ENCODE measurements at places on chromosomes 12 and 14.
A peak's percentile ranks its signal among the peaks of the same experiment; 100 is the strongest.

DNA sequence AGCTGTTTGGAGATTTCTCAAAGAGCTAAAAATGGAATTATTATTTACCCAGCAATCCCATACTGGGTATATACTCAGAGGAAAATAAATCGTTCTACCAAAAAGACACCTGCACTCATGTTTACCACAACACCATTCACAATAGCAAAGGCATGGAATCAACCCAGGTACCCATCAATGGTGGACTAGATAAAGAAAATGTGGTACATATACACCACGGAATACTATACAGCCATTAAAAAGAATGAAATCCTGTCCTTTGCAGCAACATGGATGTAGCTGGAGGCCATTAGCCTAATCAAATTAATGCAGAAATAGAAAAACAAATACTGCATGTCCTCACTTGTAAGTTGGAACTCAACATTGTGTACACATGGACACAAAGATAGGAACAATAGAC lies 37.9 kb downstream of the WBP11 start:
- DNase-seq: no peak

DNA sequence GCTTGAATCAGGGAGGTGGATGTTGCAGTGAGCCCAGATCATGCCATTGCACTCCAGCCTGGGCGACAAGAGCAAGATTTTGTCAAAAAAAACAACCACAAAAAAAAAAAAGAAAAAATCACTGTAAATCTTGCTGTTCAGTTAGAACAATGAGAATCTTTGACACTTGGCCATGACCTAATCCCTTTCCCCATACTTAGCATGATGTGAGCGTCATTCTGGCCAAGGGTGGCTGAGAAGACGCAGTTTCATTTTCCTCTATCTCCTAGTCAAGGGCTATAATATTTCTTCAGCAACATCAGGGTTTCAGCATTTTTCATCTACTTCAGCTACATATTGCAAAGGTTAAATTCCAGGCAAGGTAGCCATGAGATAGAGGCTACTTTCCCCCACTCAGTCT lies 599.4 kb upstream of the MDGA2 start:
- no peak for DNase-seq

DNA sequence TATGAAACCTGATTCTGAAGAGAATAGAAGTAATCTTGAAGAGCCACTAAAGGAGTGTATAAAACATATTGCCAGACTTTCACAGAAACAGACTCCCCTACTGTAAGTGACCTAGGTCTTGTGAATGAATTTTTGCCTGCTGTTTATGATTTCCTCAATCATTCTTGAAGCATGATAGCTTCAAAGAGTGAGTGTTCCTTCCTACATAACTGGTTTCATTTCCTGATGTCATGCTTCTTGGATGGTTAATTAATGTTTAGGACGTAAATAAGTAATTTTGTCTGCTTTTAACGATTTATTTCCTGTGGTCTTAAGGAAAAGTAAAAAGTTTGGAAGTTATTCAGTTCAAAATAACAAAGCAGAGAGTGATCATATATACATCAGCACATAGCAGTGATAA lies 129.8 kb downstream of the PIK3C2G start:
- DNase-seq: no peak

DNA sequence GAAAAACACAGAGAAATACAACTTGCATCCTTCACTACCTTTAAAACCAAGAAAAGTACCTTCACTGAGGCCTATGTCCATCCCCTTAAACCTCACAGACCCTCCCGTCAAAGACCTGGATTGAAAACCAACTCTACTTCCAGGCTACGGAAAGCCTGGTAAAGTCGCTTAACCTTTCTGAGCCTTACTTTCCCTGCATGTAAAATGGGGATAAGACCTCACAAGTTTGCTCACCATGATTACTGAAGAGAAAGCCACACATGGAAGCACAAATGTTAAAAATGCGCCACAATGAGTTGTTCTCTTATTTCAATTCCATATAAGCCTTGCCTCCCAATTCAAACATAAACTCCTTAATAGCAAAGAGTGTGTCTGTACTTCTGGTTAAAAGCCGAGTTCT lies 8.4 kb downstream of the ACTN1 start:
- no peak for DNase-seq

DNA sequence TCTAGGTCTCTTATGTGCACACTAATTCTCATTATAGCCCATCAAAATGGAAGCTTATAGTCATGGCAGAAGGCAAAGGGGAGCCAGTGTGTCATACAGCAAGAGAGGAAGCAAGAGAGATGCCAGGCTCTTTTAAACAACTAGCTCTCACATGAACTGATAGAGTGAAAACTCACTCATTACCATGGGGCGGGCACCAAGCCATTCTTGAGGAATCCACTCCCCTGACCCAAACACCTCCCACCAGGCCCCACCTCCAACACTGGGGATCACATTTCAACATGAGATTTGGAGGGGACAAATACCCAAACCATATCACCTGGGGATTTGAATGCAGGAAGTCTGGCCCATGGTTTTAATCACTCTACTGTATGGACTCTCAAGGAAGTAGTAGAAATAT lies 36.9 kb upstream of the CRACR2A start:
- no peak for DNase-seq

- DNase-seq: no peak
Observed at GRCh38 chr12:126706300-126706699, 1560.7 kb upstream of the TMEM132C start.

DNA sequence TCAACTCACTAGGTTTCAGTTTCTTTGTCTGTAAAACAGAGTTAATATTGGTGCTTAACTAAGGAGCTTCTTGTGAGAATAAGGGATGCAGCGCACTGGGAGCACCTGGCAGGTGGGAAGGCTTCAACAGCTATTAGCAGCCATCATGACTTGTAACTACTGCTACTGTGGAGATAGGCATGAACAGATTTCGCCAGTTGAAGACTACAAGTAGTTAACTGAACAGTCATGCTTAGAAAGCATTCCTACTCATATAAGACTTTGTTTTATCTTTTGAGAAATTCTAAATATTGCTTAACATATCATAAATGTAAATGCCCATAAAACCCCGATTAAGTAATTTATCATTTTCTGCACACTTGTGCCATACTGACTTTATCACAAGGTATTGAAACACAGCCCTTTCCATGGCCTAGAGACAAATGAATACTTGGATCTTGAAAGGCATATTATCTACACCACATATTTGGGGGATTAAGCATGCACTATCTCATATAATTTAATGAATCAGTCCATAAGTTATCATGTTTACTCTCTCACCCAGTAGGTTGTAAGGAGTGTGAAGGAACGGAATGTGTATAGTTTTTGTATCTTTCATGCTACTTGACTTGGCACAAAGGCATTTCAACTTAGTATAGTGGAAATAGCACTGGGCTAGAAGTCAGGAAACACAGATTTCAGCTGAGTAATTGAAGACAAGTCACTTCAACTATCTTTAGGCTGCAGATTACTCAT lies 16.1 kb downstream of the NTN4 start:
- DNase-seq: no peak

GRCh38 chr12:131407221-131408035 lies 303.5 kb upstream of the SFSWAP start:
- no peak for DNase-seq

DNA sequence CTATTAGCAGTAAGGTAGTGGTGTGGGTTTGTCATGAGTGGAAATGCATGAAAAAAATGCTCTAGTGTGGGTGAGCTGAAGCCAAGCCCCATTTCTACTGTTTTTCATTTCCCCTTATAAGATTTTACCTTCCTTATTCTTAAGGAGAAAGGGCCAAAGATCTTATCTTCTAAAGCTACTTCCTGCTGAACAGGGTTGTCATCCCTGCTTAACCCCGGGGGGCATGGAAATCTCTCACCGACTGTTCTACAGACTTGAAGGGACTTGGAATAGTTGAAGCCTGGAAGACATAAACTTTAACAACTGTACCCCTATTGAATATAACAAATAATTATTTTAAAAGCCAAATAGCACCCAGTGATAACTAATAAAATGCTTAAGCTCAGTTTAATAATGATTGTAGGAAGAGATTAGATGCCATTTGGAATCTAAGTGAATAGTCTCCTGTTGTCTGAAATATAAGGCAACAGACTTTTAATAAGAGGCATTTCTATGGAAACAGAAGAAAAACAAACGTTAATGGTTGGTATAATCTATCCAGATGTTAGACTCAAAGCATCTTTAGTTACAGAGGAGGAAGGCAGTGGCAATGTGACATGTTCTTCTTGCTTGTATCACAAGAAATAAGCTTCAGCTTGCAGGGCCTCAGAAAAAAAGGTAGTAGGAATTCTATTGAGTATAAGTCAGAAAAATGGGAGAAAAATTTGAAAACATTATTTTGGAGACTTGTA lies 1.8 kb upstream of the GMFB start:
- no peak for DNase-seq

- peak; percentile 89 for DNase-seq
Observed at GRCh38 chr14:23327947-23328744, 6.9 kb downstream of the PABPN1 start.

- DNase-seq: no peak
Observed at GRCh38 chr14:98194821-98195220, 1077.2 kb downstream of the BCL11B start.

GRCh38 chr12:6791931-6792520 lies 2.7 kb downstream of the CD4 start:
- DNase-seq: no peak

GRCh38 chr14:63178912-63179311 lies 25.3 kb upstream of the RHOJ start:
- DNase-seq: no peak

DNA sequence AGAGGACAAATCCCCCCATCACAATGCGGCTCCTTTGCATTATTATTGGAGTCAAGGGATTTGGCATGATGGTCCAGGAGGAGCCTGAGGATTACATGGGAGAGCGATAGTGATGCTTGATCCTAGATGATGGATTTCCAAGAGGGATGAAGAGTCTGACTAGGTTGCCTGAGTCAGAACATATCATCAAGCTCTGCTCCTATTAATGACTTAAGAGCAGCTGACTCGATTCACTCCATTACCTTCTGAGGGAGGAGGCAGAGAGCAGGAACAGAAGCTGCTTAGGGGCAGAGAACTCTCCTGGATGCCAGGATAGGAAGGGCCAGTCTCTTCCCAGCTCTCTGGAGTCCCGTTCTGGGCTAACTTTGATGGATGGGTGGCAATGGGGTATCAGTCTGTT lies 54.0 kb upstream of the CISTR start:
- no peak for DNase-seq

- no peak for DNase-seq
Observed at GRCh38 chr14:26199590-26200370, 398.1 kb downstream of the NOVA1 start.

GRCh38 chr12:98456041-98456440 lies 59.3 kb upstream of the TMPO start:
- no peak for DNase-seq

DNA sequence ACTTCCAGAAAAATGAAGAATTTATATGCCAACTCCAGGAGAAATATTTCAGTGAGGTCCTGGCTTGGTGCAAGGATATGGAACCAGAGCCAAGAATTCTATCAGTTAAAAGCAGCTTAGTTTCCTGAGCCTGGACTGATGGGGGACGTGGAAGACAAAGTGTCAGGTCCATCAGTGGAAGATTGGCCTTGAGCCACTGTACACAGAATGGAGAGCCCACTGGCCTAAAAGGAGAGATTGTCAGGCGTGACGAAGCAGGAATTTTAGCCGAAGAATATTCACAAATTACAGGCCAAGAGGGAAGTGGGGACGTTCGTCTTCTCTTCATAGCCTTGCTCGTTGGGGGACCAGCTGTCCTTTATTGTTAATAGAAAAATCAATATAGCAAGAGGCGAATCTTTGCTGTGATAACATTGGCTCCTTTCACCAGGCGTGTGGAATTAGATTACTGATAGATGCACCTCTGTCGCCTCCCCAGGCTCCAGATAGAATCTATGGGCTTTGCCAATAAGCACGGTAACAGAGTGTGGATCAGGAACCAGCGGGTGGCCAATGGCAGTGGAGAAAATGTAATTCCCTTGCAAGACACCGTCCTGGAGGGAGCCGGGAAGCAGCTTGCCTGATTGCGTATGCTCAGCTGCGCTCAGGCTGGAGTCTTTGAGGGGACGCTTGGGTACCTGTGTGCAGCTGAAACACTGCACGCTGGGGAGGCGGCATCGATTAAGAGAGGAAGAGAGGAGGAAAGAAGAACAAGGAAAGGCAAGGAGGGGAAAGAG lies 56.4 kb downstream of the TMEM132C start:
- no peak for DNase-seq

DNA sequence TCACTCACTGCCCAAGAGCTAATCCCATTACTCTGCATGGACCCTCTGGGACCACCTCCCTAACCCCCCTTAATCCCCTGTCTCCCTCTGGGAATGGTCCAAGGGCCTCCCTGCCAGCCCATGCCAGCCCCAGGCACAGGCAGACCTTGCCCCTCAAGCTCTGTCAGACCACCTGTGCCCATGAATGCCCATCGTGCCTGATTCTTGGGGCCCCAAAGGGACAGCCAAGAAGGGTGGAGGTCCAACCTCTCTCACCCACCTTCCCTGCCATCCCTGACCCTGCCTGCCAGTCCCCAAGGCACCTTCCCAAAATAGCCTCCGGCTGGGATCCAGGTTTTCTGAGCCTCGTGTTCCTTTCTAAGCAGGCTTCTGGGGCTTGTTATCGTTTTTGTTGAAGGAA lies 20.8 kb upstream of the VSX2 start:
- DNase-seq: no peak

DNA sequence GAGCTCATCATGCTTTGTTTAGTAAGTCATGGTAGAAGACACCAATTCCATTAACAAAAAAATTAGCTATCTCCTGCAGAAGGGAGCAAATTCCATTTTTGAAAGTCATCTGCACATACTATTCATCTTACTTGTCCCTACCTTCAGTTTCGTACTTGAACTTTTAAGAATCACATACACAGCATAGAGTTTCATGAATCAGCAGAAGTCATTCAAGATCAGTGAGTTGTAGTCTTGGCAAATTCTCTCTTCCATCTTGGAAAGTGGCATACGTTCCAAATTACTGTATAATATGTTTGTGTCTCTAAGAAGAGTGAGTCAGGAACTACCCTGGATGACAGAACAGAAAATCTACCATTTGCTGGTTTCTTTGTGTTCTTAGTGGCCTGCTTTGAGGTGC lies 14.1 kb downstream of the VRK1 start:
- DNase-seq: no peak

DNA sequence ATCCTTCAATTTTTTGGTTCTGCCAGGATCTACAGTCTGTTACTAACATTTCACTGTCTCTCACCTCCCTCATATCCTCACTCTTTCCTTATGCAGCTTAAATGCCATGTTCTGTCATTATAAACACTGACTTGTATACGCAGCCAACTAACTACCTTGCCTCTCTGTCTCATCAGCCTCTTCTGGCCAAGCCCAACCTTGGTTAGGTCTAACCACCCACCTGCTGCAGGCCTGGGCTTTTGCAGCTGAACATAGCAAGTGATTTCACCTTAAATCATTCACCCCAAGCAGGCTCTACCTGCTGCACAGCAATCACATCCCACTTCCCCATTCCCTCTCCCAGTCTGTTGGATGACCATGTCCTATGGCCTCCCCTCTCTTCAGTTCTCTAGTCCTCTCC lies 91.5 kb downstream of the GTF2A1 start:
- DNase-seq: no peak

All from HepG2 (cell line).